ENCODE measurements at places on chromosomes 13 and 19. TPM values are rescaled to one million over a fixed set of nuclear protein-coding genes. Genes with fewer than 3 reads are reported as not detected.

DNA sequence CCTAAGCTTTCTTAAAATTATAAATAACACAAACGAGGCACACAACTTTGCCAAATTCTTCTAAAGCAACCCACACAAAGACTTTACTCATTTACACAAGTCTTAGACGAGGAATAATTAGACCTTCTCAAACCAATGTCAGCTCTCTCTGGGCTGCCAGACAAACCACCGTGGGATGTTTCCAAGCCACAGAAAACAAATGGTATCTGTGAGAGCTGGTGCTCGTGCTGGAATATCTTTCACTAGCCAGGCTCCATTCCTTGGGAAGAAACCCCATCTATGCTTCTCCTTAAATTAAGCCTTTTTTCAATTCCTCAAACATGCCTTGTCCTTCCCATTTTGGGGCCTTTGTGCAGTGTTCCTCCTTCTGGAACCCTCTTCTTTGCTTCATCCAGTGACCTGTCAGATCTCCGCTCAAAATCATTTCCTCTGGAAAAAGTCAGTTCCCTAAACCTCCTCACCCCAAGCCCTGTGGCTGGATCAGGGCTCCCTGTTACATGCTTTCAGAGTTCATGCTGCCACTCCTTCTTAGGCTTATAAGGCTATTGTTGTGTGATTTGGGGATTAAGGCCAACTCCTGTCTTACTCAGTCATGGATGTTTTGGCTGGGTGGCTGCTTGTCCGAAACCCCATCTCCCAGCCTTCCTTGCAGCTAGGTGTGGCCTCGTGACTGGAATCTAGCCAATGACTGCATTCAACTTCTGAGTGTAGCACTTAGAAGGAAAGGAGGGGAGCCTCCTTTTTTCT is 64.2 kb upstream of the GTF2F2 start:
- no peak for DNase-seq

- no peak for DNase-seq
These were observed 48.3 kb upstream of the ZNF536 start for GRCh38 chr19:30323904-30324303.

- DNase-seq = no peak
These were observed 9.9 kb downstream of the LYPD3 start for GRCh38 chr19:43455321-43456113.

GRCh38 chr19:33245948-33246708 is 20.5 kb upstream of the SLC7A10 start:
- no peak for DNase-seq

Gene C19orf73
- 1.3 TPM for total RNA-seq

Gene PCDH17
- 14.4 TPM for total RNA-seq

Gene PPP2R1A
- total RNA-seq = 422 TPM

Gene DHDH
- 0.82 TPM for total RNA-seq

Gene CHST8
- 0.52 TPM for total RNA-seq

All from neural crest cell (in vitro differentiated cells).